ENCODE measurements at places on chromosomes 2 and 18.

DNA sequence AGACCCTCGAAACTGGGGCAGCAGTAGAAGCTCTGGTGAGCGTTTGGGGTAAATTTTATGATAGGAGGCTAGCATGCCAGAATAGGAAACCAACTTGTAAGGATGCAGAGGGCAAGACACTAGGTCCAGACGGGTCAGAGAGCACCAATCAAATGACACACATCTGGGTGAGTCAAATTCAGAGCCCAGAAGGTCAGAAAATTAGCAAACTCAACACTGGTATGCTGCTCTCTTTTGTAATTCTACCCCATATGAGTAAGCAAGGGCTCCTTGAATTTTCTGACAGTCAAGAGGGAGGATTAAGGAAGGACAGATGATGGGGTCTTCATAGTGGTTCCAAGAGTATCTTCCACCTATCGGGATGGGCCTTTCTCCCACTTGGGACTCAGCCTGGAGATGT is 209.8 kb downstream of the BCL2 start:
- DNase-seq = no peak

GRCh38 chr2:236513956-236514355 is 55.7 kb upstream of the ACKR3 start:
- DNase-seq = no peak

- no peak for DNase-seq
Measured at GRCh38 chr2:88667219-88667618, 24.3 kb upstream of the RPIA start.

GRCh38 chr2:112814278-112814677 is 22.3 kb downstream of the IL1B start:
- DNase-seq = no peak

DNA sequence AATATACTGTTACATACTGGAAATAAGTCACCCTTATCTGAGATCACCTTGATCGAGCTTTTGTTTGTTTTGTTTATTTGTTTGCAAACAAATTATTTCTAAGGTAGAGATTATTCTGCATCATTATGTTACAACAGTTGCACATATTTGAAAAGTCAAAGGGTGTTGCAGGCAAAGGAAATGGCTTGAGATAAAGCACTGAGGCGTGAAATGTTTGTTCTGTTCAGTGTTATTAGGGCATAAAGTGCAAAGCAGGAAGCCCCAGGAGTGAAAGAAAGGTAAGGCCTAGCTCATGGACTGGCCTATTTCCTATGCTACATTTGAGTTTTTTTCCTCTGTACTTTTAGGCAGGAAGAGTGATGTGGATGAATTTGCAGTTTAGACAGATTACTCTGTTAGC is 1815.6 kb upstream of the LRRTM1 start:
- no peak for DNase-seq

DNA sequence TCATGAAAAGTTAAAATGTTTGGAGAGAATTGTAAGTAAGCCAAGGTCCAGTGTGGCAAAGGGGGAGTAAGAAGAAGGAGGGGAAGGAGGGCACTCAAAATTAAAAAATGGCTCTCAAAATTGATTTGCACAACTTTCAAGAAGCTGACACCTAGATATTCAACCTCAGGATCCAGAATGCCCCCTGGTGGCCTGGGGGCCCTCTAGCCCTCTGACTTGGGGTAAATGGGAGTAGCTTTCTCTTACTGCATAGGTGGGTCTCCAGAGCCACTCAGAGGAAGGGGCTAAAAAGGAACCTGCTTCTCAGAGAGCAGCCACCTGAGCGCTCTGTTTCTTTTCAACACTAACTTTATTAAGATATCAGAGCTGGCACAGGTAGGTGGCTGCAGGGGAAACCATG is 968.5 kb downstream of the BCL11A start:
- no peak for DNase-seq

DNA sequence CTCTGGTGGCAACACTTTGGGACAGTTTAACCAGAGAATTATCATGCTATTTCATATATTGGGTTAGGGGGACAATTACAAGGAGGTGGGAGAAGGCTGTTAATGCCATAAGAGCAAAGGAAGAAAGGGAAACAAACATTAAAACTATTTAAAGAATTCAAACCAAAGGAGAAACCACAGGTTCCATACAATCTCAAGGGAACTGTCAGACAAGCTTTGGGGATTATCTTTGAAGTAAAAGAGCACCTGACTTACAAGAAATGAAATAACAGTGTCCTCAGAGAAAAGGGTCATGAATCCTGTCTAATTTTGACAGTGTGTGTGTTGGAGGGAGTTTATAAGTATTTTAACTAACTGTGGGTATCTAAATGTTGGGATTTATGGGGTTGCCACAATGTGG is 44.4 kb downstream of the CERS6 start:
- no peak for DNase-seq

DNA sequence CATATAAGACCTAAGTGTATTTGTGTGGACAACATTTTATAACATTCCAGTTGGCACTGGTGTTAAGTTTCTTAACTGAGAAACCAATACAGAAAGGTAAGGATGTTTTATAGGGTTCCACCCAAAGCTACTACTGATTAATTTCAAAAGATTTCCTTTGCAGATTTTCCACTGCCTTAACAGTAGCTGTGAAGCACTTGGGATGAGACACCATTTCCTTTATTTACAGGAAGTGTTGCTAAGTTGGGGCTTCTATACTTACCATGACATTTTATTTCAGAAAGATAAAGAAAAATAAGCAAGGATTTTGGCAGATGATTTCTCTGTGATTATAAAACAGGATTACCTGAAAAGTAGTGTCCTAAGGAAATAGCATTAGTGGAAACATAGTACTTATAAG is 234.3 kb downstream of the CALCRL start:
- no peak for DNase-seq

DNA sequence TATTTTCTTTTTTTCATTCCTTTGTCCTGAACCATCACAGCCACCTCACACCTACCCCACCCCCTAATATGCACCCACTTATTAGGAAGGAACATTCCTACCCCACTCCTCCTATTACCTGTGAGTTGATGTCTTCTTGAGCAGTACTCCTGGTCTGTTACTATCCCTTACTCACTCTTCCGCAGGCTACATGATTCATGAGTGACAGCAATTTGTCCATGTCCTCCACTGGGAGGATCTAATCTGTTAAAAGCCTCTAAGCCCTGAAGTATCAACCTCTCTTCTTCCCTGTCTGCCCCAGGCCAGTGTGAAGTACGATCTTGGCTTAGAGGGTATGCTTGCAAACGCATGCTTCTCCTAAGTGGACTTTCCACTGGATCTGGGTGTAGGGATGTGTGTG is 75.6 kb upstream of the RFX8 start:
- DNase-seq = no peak

DNA sequence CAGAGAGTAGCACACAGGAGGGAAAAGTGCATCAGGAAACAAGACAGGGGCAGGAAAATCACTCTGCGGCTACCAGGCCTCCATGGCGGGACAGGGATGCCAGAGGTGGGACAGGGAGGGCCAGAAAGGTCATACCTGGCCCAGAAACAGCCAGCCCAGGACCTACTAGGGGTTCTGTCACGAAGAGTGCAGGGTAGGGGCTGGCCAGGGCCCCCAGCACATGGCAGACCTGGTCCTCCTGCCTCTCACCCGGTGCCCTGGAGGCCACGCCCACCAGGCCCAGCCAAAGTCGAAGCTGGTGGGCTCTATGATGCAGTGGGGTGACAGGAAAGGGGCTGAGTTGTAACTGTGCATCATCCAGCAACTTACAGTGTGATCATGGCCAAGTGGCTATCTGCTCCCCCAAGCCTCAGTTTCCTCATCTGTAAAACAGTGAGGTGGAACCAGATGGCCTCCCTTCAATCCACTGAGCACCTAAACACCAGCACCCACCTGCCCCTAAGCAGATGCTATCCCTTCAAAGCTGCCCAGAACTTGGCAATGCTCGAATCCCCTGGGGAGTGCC is 10.6 kb downstream of the CYP26B1 start:
- no peak for DNase-seq

DNA sequence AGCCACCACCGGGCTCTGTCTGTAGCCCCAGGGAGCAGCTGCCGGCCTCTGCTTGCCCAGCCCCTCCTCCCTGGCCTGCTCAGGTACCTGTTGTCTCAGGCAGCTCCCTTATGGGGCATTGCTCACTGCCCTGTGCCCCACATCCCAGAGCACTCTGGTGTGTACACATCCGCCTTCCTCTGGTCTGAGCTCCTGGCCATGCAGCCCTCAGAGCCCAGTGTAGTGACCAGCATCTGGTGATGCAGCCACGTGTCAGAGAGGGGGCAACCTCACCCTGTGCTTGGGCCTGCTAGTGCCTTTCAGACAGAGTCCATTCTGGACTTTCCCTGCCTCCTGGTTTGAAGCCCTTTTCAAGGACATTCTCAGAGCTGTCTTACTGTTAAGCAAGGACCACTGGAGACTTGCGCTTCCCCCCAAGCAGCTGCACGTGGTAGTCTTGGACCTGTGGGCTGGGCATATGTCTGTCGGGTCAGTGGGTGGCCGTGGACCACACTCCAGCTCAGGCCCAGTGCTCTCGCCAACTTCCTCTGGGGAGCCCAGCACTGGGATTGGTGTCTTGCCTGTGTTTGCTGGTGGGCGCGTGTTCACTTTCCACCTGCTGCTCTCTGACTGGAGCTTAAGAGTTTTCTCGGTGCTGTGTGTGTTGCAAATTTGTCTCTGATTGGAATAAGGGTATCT is 30.7 kb downstream of the DGKD start:
- no peak for DNase-seq

- DNase-seq = peak; percentile 85
Measured at GRCh38 chr2:209472112-209472832, 48.4 kb downstream of the MAP2 start.

DNA sequence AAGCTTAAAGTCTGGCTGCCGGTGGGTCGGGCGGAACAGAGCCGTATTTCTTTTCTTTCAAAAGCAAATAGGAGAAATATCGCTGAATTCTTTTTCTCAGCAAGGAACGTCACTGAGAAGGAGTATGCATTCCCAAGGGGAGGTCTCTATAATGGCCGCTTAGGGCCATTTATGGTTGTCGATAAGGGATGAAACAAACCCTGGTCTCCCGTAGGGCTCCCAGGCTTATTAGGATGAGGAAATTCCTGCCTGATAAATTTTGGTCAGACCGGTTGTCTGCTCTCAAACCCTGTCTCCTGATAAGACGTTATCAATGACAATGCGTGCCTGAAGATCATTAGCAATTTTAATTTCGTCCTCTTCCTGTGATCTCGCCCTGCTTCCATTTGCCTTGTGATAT is 227.7 kb upstream of the ZEB2 start:
- no peak for DNase-seq

- no peak for DNase-seq
Measured at GRCh38 chr2:25279091-25279651, 62.6 kb downstream of the DNMT3A start.

- DNase-seq = no peak
Measured at GRCh38 chr2:5706717-5707455, 14.7 kb downstream of the SOX11 start.

DNA sequence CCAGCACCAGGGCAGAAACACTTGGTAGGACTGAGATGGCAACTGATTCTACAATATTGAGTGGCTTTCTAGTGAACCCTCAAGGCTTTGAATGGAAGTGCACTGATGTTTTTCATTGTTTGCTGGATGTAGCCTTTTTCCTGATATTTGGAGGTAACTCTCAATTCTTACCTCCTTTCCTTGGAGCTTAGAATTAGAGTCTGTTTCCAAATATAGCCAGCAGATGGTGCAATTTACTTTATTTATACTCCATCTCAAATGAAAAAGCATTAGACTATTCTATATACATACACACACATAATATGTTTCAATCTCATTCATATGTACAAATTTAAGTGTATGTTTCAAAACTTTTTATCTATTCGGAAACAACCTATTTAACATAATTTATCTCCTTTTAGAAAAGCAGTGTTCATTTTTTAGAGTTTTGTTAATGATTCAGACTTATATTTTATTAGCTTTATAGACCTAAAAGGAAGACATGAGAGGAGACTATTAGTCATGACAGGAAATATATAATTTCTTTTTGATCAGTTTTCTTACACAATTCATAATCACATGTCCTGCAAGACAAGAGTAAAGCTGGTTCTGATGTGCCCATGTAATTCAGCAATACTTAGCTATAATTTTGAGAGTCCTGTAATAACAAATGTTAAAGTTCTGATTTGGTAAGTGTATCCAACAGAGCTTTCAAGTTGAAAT is 124.8 kb downstream of the NUP35 start:
- DNase-seq = no peak

GRCh38 chr18:51091270-51091669 is 61.3 kb downstream of the SMAD4 start:
- DNase-seq = no peak

DNA sequence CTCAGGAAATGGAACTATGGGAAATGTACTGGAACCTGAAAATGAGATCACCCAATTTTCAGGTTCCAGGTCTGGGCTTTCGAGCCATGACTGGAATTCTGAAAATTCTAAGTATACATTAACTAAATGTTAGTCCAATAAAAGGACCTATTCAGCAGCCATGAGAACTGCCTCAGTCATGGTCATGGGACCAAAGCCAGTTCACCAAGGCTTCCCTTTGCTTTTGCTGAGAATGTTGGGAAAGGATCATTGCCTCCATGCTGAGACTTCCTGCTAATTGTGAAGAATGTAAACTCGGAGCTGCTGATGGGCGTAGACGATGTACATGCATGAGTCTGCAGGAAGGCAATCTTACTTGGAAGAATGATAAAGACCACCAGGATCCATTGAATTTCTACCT is 624.4 kb upstream of the SOX11 start:
- no peak for DNase-seq

GRCh38 chr2:144834363-144834762 is 314.4 kb upstream of the ZEB2 start:
- no peak for DNase-seq

DNA sequence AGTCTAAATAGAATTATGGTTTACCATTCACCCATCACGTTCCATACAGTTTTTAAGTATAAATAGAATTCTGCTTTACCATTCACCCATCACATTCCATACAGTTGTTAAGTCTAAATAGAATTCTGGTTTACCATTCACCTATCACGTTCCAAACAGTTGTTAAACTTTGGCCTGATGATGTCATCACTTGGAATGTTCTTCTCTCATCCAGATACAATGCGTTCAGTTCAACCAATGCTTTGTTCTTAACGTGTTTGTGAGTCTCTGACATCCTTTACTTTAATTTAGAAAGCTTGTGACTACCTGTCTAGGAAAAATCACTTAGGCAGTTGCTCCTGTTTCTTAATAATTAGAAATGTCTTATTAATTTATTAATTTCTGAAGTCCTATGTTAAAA is 236.3 kb upstream of the RASGRP3 start:
- no peak for DNase-seq

- DNase-seq = peak; percentile 59
Measured at GRCh38 chr2:70084973-70085710, 2.1 kb upstream of the PCBP1 start.
